ENCODE measurements at places on chromosomes 6 and 20.

DNA sequence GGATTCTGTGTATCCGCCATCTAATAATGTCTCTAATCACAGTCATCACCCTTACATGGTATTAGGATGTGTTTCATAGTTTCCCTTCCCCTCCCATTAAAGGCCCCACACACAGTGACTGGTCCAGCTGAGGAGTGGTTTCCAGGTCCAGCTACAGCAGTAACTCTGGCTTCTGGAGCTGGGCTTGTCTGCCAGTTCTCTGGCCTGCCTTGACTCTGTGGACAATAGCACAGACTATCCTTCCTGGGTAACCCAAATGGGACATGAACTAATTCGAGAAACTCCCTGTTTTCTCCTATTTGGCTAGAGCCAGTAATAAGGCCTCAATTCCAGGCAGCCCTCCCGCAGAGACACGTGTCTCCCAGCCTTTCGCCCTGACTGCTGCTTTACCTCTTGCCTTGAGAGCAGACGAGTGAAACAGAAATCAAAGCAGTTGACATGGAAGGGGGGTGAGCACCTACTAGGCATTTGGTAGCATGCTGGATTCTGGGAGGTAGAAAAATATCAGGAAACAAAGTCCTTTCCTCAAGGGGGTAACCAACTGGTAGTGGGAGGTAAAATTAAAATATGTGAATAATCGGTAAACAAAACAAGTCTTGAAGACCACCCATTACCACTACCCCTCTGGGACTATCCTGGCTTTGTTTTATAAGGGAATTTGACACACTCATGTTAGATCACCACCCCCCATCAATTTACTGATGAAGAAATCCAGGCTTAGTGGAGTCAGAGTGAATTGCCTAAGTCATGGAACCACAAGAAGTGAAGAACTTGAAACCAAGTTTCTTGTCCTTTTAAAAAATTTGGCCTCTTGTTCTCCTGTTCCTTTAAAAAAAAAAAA is 1.2 kb downstream of the TRAF3IP2 start:
- DNase-seq, result no peak

DNA sequence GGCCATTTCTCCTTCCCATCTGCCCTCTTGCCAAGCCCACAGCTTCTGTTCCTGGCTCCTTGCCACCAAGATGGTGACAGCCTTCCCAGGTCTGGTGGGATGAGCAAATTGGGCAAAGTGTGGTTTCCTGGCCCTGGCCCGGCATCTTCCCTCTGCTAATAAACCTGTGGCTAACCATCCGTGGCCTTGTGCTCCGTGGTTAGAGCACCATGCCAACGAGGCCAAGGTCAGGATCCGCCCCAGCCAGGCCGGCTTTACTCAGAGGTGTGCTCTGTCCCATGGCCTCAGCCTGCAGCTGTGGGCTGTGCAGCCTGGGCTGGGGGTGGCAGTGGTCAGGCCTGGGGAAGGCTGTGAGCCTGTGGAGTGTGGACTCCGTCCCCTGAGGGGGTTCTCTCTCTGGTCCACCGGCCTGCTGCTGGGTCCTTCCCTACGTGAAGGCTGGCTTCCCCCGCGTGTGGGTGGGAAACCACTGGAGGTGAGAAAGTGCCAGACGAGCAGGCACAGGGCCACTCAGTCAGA is 117.4 kb downstream of the VEGFA start:
- DNase-seq, result no peak

- DNase-seq, result no peak
Observed at GRCh38 chr6:134056046-134056445, 3.6 kb upstream of the SLC2A12 start.

- no peak for DNase-seq
Observed at GRCh38 chr6:157530126-157530525, 149.1 kb downstream of the ZDHHC14 start.

- no peak for DNase-seq
Observed at GRCh38 chr6:3428247-3428646, 28.6 kb downstream of the SLC22A23 start.

- no peak for DNase-seq
Observed at GRCh38 chr20:53901064-53901463, 169.3 kb downstream of the BCAS1 start.

- DNase-seq, result no peak
Observed at GRCh38 chr6:166308033-166308768, at the start of gene PRR18. TSS of gene PRR18 (minus strand) at chr6:166308392. CDS start at chr6:166308142, 250 bp downstream.

DNA sequence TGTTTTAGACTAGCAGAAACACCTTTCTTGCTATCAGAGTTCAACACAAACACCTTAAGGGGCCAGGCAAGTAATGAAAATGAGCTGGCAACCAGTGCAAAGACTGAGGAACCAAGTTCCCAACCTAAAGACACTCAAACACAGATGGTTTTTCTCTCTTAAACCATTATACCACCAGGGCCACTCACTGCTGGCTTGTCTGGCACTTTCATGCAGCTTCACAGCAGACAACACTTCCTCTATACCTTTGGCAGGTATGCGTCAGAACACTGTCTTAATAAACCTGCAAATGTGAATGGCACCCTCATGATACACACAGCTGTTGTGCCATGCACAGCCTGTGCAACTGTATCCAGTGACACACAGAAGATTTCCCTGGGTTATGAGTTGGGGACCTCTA is 41.6 kb downstream of the NFATC2 start:
- DNase-seq, result no peak

GRCh38 chr6:34992376-34992775 is 103.3 kb downstream of the ANKS1A start:
- no peak for DNase-seq

GRCh38 chr6:76612954-76613353 is 540.5 kb upstream of the IMPG1 start:
- no peak for DNase-seq

- no peak for DNase-seq
Observed at GRCh38 chr6:4925580-4925979, 78.3 kb downstream of the RPP40 start.

- DNase-seq, result no peak
Observed at GRCh38 chr6:128421788-128422187, 98.6 kb downstream of the PTPRK start.

DNA sequence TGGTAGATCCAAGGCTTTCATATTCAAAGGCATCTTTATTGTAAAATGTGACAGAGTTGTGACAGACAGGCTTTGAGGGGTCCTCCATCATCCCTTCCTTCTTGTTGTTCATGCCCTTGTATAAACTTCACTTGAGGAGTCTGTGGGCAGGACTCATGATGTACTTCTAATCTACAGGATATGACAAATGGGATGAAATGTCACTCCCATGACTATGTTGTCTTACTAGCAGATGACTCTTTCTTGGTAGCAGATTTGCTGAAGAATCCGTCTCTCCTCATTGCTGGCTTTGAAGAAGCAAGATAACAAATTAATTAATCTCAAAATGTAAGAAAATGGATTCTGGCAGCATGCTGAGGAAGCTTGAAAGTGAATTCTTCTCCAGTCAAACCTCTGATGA is 566.1 kb downstream of the TFAP2B start:
- DNase-seq, result no peak

DNA sequence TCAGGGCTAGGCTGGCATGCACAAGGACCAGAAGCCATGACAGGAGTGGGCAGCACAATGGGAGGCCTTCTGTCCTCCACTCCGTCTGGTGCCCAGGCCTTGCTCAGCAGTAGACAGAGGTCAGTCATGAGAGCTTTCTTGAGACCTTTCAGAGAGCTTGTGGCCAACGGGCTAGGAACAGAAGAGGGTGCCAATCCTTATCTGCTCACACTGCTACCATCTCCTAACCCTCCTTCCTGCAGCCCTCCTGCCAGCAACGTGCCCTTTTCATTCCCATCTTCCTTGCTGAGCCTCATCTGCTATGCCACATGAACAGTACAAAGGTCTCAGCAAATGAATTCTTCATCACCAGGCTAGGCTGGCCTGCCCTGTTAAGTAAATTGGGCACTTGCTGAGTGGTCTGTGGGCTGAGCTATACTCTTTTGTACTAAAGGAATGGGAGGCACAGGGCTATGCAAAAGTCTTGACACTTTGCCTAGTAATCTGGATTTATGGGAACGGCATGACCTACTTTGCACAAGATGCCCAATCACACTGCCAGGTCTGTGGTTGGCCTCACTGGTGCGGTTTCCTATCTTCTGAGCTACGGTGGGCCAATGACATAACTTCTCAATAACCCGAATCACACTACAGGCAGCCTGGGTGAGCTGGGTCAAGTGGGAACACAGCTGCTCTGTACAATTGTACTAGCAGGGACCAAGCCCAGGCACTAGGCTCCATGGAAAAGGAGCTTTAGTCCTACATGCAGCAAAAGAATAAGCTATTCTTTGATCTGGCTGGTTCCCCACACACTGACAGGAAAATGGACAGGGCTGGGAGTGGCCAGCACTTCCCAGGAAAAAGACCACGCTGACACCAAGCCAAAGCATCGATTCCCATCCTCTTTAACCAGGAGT is 47.8 kb downstream of the ELOVL5 start:
- DNase-seq, result no peak

DNA sequence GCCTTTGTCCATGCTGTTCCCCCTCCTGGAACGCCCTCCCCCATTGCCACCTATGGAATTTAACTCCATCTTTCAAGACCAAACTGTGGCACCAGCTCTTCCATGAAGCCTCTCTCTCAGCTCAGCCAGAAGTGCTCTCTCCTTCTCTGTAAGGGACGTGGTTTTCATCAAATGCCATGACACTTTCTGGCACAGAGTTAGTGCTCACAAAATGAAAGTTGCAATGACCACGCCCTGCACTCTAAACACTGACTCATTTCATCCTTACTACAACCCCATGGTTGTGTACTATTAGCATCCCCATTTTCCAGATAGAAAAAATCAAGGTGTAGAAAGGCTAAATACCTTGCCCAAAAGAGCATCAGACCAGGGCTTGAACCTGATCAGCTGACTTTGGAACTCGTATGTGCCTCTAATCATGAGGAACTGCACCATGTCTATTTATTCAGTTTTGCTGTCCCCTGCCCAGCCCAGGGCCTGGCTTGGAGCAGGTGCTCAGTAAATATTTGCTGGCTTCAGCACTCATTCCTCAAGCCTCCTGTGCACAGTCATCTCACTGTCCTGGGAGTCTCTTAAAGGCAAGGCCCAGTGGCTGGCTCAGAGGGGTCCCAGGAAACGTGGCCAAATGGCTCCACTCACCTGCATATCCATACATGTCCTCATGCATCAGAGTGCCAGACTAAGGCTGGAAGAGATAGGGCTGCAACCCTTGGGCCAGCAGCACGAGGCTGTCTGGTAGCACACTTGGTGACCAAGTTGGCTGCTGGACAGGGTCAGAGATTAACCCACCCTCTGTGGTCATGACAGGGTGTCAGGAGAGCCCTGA is 77.9 kb downstream of the MRPL14 start:
- DNase-seq, result no peak

DNA sequence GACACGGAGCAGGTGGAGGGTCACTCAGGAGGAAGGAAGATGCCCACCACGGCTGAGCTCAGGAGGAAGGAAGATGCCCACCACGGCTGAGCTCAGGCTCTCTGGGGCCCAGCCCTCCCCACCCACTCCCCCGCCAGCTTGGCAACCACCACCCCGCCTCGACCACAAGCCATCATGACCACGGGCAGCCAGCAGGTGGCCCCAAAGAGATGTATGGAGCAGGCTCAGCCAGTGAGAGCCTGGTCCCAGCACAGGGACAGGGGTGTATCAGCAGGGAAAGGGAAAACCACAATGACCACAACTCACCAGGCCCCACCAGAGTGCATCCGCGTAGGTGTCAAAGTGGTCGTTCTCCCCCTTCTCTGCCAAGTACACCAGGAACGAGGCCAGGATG is 30.4 kb downstream of the KCNQ2 start:
- no peak for DNase-seq

DNA sequence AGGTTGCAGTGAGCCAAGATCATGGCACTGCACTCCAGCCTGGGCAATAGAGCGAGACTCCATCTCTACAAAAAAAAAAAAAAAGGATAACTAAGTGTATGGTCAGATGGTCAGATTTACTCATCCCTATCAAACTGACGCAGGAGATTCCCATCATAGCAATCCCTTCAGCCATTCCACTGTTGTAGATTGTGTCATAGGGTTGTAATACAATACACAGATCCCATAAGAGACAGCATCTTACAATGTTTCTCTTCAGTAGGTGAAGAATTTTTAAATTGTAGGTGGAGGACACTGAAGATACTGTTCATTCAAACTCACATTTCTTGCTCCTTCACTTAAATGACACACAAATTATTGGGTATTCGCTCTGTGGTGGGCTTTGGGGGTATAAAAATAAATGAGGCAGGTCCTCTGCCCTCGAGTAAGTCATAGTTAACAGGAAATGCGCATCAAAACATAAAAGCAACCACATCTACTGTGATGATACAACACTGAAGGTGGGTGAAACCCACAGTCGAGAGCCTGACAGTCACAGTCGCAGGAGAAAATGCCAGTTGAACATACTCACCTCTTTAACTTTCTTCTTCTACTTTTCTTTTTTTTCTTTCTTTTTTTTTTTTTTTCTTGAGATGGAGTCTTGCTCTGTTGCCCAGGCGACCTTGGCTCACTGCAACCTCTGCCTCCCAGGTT is 205.5 kb downstream of the ZNF217 start:
- DNase-seq, result no peak

DNA sequence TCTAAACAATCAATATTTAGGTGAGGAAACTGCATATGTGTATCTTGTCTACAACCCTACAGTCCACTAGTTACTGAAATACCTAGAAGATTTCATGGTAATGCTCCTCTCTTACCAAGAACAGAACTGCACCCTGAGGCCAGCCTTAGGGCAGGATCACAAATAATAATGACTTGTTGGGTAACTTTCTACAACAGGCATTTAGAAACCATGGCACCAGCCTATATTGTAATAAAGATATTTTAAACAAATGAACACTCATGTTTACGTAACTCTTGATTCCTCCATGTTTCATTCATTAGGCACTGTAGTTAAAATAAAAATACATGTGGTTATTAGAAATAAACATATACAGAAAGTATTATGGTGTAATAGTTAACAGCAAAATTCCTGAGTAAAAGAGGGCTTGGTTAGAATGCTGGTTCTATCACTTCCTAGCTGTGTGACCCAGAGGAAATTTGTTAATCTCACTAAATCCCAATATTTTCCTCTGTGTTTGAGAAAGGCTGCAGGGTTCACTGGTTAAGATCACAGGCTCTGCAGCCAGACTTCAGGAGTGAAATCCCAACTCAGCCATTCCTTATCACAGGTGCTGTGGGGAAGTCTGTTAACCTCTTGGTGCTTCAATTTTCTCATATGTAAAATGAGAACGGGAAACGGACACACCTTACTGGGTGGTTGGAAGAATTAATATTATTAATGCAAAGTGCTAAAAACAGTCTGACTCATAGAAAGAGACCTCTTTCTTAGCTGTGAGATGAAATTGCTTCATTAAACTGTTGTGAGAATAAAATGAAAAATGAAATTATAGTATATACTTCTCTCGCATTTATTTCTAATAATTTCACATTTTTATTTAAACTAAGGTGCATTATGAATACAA is 8.5 kb downstream of the HMGN3 start:
- DNase-seq, result no peak

- no peak for DNase-seq
Observed at GRCh38 chr20:23569570-23569969, 1.3 kb upstream of the CST9L start.

DNA sequence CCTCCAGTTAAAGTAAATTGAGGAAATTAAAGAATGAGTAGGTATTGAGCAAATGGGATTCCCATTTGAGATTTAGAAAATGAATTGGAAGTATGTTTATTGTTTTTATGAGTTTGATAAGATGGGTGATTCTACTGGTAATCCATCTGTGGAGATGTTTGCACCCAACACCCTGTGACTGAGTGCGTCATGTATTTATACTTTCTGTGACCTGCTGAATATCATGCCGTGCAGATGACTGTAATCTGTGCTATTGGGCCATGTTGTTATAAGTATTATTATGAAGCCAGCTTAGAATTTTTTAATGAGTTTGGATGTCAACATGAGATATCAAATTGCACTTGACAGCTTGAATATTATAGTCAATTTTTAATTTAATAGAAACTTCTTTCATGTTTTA is 17.7 kb downstream of the FAM83B start:
- no peak for DNase-seq

- DNase-seq, result no peak
Observed at GRCh38 chr6:1577896-1578745, 31.6 kb upstream of the FOXC1 start.

All from type B pancreatic cell (in vitro differentiated cells).